ENCODE measurements at places on chromosomes 16 and 17. TPM values are rescaled to one million over a fixed set of nuclear protein-coding genes. Genes with fewer than 3 reads are reported as not detected.

- no peak for DNase-seq
Observed at GRCh38 chr16:23640615-23640930, 537 bp downstream of the PALB2 start.

GRCh38 chr17:78925662-78926555, 722 bp upstream of the TIMP2 start:
- DNase-seq: no peak

KREMEN2 gene
- 0.19 TPM for total RNA-seq

YBX2 gene
- total RNA-seq: 1.4 TPM
